ENCODE measurements at places on chromosomes 12 and 14.

GRCh38 chr12:86801439-86801838 is 545.2 kb upstream of the MGAT4C start:
- no peaks in the 10 kb centered on the region for H3K27me3 ChIP-seq
- H3K27ac ChIP-seq: no peak overlapping the region
- no peak overlapping the region for H3K4me3 ChIP-seq
- H3K36me3 ChIP-seq: no peaks in the 10 kb centered on the region
- no peak for DNase-seq

- no peaks in the 10 kb centered on the region for H3K27me3 ChIP-seq
- H3K4me1 ChIP-seq: no peaks in the 10 kb centered on the region
Observed at GRCh38 chr14:64928239-64929013, 14.1 kb downstream of the GPX2 start.

- no peaks in the 10 kb centered on the region for H3K27me3 ChIP-seq
- no peaks in the 10 kb centered on the region for H3K36me3 ChIP-seq
- DNase-seq: no peak
- H3K4me3 ChIP-seq: no peak overlapping the region
Observed at GRCh38 chr12:644818-645552, 18.3 kb downstream of the NINJ2 start.

DNA sequence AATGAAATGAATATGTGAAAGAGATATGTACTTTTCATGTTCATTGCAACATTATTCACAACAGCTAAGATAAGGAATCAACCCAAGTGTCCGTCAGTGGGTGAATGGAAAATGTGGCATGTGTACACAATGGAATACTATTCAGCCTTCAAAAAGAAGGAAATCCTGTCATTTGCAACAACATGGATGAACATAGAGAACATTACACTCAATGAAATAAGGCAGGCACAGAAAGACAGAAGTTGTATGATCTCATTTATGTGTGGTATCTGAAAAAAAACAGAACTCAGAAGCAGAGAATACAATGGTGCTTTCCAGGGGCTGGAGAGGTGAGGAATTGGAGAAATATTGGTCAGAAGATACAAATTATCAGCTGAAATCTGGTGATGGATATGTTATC is 54.0 kb downstream of the TAOK3 start:
- H3K27ac ChIP-seq: no peak overlapping the region
- no peak for DNase-seq
- H3K27me3 ChIP-seq: no peaks in the 10 kb centered on the region
- no peak overlapping the region for H3K4me3 ChIP-seq

- no peaks in the 10 kb centered on the region for H3K4me1 ChIP-seq
- no peaks in the 10 kb centered on the region for H3K36me3 ChIP-seq
- no peak for DNase-seq
- H3K27me3 ChIP-seq: no peaks in the 10 kb centered on the region
- no peak overlapping the region for H3K27ac ChIP-seq
Observed at GRCh38 chr12:81859521-81859920, 100.4 kb upstream of the PPFIA2 start.

- no peak for DNase-seq
- H3K27me3 ChIP-seq: peaks cover 9% of the 10 kb centered on the region
- H3K27ac ChIP-seq: no peak overlapping the region
- no peak overlapping the region for H3K4me3 ChIP-seq
- H3K36me3 ChIP-seq: no peaks in the 10 kb centered on the region
Observed at GRCh38 chr14:72921396-72921795, 4.9 kb upstream of the DCAF4 start.

GRCh38 chr12:100555722-100556121 is 17.8 kb upstream of the GAS2L3 start:
- H3K4me3 ChIP-seq: no peak overlapping the region
- DNase-seq: no peak
- H3K27ac ChIP-seq: no peak overlapping the region
- H3K4me1 ChIP-seq: no peaks in the 10 kb centered on the region

GRCh38 chr14:33972583-33973081 is 21.8 kb upstream of the EGLN3 start:
- no peaks in the 10 kb centered on the region for H3K4me1 ChIP-seq
- H3K36me3 ChIP-seq: no peaks in the 10 kb centered on the region
- H3K27me3 ChIP-seq: no peaks in the 10 kb centered on the region
- no peak overlapping the region for H3K4me3 ChIP-seq

DNA sequence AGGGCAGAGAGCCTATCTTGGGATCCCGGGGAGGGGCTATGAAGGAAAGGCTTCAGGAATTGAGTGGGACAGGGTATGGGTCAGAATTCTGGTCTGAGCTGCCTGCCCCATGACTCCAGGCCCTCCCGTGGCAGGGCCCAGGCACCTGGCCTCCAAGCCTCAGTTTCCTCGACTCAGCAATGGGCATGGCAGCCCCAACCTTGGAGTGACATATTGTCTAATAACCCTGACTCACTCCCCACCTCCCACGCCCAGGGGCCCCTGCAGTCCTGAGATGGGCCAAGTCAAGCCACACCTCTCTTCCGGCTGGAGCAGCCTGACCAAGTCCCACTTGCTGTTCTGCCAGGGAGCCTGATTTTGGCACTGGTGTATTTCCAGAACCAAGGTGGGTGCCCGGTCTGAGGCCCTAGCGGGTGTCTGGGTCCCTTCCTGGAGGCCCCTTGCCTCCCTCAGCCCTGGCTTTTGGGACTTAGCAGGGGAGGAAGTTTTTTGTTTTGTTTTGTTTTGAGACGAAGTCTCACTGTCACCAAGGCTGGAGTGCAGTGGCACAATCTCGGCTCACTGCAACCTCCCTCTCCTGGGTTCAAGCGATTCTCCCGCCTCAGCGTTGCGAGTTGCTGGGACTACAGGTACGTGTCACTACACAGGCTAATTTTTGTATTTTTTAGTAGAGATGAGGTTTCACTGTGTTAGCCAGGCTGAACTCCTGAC is 40.3 kb upstream of the RCOR1 start:
- H3K27me3 ChIP-seq: no peaks in the 10 kb centered on the region
- H3K4me1 ChIP-seq: no peaks in the 10 kb centered on the region
- H3K36me3 ChIP-seq: no peaks in the 10 kb centered on the region
- H3K4me3 ChIP-seq: no peak overlapping the region
- no peak overlapping the region for H3K27ac ChIP-seq
- no peak for DNase-seq

DNA sequence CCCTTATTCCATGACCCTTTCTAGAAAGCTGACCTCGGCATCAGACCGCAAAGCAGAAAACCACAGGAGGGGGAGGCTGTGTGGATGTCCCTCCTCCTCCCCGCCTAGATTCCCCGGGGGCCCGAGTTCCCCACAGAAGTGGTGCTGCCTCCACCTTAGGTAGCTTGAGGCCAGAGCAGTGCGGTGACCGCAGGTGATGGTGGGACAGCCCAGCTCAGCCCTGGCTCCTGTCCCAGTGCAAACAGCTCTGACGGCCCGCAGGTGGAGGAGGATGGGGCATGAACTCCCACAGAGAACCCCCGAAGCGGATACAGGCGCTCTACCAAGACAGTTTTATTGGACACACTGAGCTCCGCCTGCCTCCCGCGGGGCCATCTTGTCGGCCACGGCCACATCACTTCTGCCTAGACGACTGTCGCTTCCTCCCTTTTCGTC is 19.5 kb downstream of the ARL6IP4 start:
- no peaks in the 10 kb centered on the region for H3K27me3 ChIP-seq
- H3K36me3 ChIP-seq: no peaks in the 10 kb centered on the region
- no peaks in the 10 kb centered on the region for H3K4me1 ChIP-seq
- H3K4me3 ChIP-seq: no peak overlapping the region
- H3K27ac ChIP-seq: no peak overlapping the region

DNA sequence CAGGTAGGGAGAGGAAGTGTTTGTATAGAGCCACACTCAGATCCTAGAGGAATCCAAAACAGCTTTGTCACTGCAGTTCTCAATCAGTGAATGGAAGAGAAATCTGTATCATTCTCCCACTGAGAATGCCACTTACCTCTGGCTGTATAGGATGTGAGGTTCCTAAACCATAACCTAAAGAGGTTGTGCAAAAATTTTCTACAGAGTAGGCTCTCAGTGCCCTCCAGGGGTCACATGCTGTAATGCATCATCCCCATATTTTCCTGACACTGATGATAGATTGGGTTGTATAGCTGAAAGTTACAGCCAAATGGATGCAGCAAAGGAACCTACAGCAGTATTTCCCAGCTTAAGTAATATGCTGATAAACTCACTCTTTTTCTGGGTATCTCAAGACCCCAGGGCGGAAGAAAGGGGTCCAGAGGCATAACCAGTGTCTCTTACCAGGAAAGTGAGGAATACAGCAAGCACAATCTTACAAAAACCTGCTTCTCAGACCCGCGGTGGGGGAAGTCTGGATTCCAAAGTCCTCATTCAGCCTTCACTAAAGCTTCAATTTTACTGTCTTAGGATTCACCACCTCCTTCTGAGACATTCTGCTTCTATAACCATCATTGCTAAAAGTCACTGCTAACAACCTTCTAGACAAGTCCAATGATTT is 3.8 kb downstream of the BCDIN3D start:
- H3K27ac ChIP-seq: no peak overlapping the region
- peaks cover 5% of the 10 kb centered on the region for H3K4me1 ChIP-seq
- no peaks in the 10 kb centered on the region for H3K27me3 ChIP-seq
- no peak for DNase-seq

GRCh38 chr12:120453060-120453750 is 7.0 kb downstream of the GATC start:
- H3K4me3 ChIP-seq: no peak overlapping the region
- no peaks in the 10 kb centered on the region for H3K4me1 ChIP-seq
- H3K27me3 ChIP-seq: no peaks in the 10 kb centered on the region
- no peak overlapping the region for H3K27ac ChIP-seq
- peaks cover 27% of the 10 kb centered on the region for H3K36me3 ChIP-seq
- no peak for DNase-seq

GRCh38 chr14:104282332-104283196 is 144.2 kb downstream of the KIF26A start:
- no peak for DNase-seq
- no peaks in the 10 kb centered on the region for H3K27me3 ChIP-seq
- H3K27ac ChIP-seq: no peak overlapping the region
- H3K4me3 ChIP-seq: no peak overlapping the region
- no peaks in the 10 kb centered on the region for H3K4me1 ChIP-seq

DNA sequence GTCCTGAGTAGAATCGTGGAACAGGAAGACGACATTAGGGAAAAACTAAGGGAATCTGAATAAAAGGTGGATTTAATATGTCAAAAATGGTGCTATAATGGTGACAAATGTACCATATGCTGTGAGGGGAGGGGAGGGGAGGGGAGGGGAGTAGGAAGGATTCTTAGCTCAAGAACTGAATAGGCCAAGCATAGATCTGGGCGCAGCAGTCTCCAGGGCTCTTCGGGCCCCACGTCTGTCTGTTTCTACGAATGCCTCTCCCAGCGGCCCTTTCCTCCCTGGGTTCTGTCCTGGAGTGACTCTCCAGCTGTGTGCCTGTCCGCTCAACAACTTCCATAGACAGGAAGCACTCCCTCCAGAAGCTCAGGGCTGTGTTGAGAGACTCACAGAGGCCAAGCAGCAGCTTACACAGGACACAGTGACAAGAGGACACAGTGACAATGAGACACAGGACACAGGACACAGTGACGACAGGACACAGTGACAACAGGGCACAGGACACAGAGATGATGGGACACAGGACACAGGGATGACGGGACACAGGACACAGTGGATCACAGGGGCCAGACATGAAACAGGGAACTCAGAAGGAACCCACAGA is 42.4 kb upstream of the PPP2R5C start:
- H3K4me3 ChIP-seq: no peak overlapping the region
- no peak for DNase-seq
- H3K36me3 ChIP-seq: no peaks in the 10 kb centered on the region
- 0 out of 2 replicates have a peak, but pooled peaks cover 1% of the 10 kb centered on the region for H3K27me3 ChIP-seq
- H3K4me1 ChIP-seq: peaks cover 5% of the 10 kb centered on the region

DNA sequence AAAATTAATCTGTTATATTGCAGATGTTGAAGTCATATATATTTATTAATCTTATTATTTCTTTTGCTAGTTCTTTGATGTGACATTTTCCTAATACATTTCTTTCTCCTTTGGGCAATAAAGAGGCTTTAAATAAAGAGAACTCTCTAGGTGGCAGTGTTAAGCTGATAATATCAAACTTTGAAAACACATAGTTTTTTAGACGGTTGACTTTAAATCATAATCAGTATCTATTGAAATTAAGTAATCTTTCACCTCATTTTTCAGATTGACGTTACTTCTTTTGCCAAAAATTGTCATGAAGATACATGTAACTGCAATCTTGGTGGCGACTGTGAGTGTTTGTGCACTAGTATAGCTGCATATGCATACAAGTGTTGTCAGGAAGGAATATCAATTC is 130.8 kb upstream of the PTPRQ start:
- no peak for DNase-seq
- H3K4me3 ChIP-seq: no peak overlapping the region
- H3K36me3 ChIP-seq: no peaks in the 10 kb centered on the region
- H3K4me1 ChIP-seq: no peaks in the 10 kb centered on the region
- H3K27me3 ChIP-seq: no peaks in the 10 kb centered on the region

- no peak overlapping the region for H3K4me3 ChIP-seq
- no peaks in the 10 kb centered on the region for H3K27me3 ChIP-seq
- DNase-seq: no peak
- H3K4me1 ChIP-seq: no peaks in the 10 kb centered on the region
- no peaks in the 10 kb centered on the region for H3K36me3 ChIP-seq
Observed at GRCh38 chr12:5083955-5084849, 40.5 kb downstream of the KCNA5 start.

- no peak overlapping the region for H3K27ac ChIP-seq
- H3K4me3 ChIP-seq: no peak overlapping the region
- H3K4me1 ChIP-seq: no peaks in the 10 kb centered on the region
- peaks cover 6% of the 10 kb centered on the region for H3K27me3 ChIP-seq
- no peaks in the 10 kb centered on the region for H3K36me3 ChIP-seq
Observed at GRCh38 chr12:1582709-1583050, 11.7 kb downstream of the FBXL14 start.

- no peaks in the 10 kb centered on the region for H3K27me3 ChIP-seq
- no peaks in the 10 kb centered on the region for H3K4me1 ChIP-seq
- H3K27ac ChIP-seq: no peak overlapping the region
- H3K36me3 ChIP-seq: no peaks in the 10 kb centered on the region
- no peak overlapping the region for H3K4me3 ChIP-seq
Observed at GRCh38 chr12:81081726-81082125, 3.8 kb downstream of the ACSS3 start.

GRCh38 chr14:88004506-88005036 is 364 bp upstream of the GPR65 start:
- H3K4me3 ChIP-seq: no peak overlapping the region

DNA sequence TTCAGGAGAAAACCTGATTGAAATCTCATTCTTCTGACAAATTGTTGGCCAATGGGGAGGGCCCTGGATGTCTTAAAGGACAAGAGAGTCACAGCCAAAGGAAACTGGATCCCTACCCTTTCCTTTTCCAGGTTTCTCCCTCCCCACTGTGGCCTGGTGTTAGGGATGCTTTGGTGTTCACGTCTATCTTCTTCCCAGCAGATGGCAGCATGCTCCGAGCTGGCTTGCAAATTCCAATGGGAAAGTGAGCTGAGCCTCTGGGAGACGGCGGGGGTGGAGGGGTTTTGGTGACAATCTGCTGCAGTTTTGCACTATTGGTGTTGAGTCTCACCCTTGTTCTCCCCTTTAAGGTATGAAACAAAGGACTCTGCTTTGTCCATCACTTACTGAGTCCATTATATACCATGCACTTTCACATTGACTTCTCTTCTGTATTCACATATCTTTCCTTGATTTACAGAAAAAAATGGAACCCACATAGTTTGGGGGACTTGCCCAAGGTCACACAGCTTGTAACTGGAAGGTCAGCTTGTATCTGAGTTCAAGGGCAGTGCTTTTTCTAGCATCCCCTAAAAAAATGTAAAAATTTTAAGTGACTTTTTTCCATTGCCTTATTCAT is 39.3 kb downstream of the CCDC177 start:
- DNase-seq: peak; percentile 71
- no peak overlapping the region for H3K4me3 ChIP-seq
- no peaks in the 10 kb centered on the region for H3K4me1 ChIP-seq
- H3K27ac ChIP-seq: no peak overlapping the region
- H3K36me3 ChIP-seq: no peaks in the 10 kb centered on the region

GRCh38 chr12:119687879-119688278 is 19.9 kb downstream of the PRKAB1 start:
- H3K4me1 ChIP-seq: no peaks in the 10 kb centered on the region
- H3K36me3 ChIP-seq: peaks cover 12% of the 10 kb centered on the region
- no peaks in the 10 kb centered on the region for H3K27me3 ChIP-seq
- DNase-seq: no peak
